ENCODE measurements at places on chromosomes 7 and 10. TPM values are rescaled to one million over a fixed set of nuclear protein-coding genes. Genes with fewer than 3 reads are reported as not detected.

GRCh38 chr7:96188591-96188991, 133.3 kb downstream of the SLC25A13 start:
- no peak for DNase-seq

- DNase-seq: no peak
Measured at GRCh38 chr10:49666054-49666615, 13.3 kb upstream of the C10orf53 start.

- DNase-seq: no peak
Measured at GRCh38 chr7:101020444-101020843, 563 bp downstream of the MUC17 start.

DNA sequence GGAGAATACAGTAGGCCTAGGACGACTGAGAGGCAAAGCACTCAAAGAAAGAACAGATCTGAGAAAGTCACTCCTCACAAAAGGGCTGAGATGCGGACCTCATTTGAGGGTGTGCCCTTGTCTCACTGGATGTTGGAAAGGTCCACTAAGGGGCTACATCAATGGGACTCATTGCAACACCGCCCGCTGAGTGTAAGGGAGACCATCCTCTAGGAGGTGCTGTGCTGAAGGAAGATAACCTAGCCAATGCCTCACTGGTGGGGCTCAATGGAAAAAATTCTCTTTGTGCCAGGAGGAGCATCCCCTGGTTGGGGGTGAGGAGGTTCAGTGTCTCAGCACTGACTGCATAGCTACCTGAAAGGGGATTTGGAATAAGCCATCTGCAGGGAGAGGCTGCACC, 758.7 kb upstream of the CELF2 start:
- DNase-seq: no peak

- no peak for DNase-seq
Measured at GRCh38 chr7:135599471-135599870, 41.8 kb downstream of the NUP205 start.

- no peak for DNase-seq
Measured at GRCh38 chr10:60194421-60194820, 195.3 kb downstream of the ANK3 start.

GRCh38 chr10:34088208-34088794, 726.8 kb downstream of the PARD3 start:
- no peak for DNase-seq

- DNase-seq: no peak
Measured at GRCh38 chr10:102527546-102527945, 23.8 kb downstream of the SUFU start.

- DNase-seq: no peak
Measured at GRCh38 chr10:52232561-52233350, 81.3 kb upstream of the DKK1 start.

GRCh38 chr7:98956937-98957336, 78.6 kb downstream of the TRRAP start:
- DNase-seq: no peak

- no peak for DNase-seq
Measured at GRCh38 chr7:151416941-151417315, 7.1 kb upstream of the WDR86 start.

DNA sequence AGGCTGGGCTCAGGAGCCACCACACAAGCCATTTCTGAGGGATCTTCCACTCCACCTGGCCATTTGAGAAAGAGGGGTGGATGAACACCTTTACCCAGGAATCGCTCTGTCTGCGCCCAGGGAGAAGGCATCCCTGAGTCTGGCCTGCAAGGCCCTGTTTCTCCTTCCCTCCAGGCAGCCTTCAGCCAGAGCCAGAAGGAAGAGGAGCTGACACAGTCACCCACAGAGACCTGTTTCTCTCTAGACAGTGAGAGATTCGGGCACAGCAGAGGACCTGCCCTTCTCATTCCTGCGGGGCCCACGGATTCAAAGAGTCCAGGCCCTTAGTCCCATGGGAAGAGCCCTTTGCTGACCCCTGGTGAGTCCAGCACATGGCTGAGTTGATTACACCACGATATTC, 127.5 kb upstream of the TNS3 start:
- no peak for DNase-seq

DNA sequence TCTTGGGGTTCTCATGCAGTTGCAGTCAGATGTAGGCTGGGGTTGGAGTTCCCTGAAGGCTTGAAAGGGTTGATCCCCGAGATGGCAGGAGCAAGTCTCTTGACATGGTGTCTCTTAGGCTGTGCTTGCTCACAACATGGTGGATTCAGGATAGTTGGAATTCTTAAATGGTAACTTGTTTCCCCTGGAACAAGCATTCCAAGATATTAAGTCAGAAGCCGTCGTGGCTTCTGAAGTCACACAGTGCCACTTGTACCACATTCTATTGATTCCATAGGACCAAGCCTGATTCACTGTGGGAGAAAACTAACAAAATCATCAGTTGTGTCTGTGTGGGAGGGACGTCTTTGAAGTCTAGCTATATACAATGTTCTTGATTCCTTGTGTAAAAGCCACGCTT, 3.5 kb upstream of the SLC35B4 start:
- no peak for DNase-seq

GRCh38 chr10:76717141-76717540, 920.5 kb downstream of the KCNMA1 start:
- DNase-seq: no peak

- no peak for DNase-seq
Measured at GRCh38 chr7:91082852-91083495, 181.3 kb upstream of the FZD1 start.

- DNase-seq: no peak
Measured at GRCh38 chr10:44881649-44882048, 29.5 kb upstream of the TMEM72 start.

GRCh38 chr7:20438694-20439376, 108.1 kb downstream of the ITGB8 start:
- no peak for DNase-seq

- no peak for DNase-seq
Measured at GRCh38 chr7:127863082-127863481, 168.2 kb downstream of the LRRC4 start.

DNA sequence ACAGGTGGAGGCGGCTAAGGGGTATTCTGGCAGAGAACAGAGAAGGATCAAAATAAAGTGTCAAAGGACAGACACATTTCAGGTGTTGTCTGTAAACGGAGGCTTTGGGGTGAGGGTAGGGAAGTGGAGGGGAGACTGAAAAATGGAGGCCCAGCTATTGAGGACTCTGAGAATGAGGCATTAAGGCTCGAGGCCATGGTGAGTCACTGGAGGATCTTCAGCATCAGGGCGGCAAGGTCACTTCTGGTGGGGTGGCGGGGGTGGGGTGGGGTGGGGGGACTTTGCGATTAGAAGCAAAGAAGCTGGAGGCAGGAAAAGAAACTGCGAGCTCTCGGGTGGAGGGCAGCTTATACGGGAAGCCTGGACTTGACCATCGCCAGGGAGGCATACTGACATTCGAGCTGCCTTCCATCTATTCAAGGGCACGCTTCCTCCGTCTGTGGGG, 58.4 kb upstream of the PCGF5 start:
- no peak for DNase-seq

DNA sequence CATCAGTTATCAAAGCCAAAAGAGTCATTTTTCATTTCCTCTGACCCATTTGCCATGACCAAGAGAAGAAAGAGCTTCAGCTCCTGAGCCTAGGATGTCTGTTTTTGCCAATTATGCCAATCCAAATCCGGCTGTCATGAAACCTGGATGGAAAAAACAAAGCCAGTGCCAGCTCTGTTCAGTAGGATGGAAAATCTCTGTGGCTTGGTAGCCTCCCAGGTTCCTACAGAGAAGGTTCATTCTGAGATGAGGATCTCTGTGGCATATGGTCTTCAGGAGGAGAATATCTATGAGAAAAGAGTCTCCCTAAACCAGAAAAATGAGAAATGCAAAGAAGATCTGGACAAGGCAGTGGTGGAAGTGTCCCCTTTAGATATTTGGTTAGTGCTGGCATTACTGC, 475.4 kb downstream of the CNTNAP2 start:
- no peak for DNase-seq

DNA sequence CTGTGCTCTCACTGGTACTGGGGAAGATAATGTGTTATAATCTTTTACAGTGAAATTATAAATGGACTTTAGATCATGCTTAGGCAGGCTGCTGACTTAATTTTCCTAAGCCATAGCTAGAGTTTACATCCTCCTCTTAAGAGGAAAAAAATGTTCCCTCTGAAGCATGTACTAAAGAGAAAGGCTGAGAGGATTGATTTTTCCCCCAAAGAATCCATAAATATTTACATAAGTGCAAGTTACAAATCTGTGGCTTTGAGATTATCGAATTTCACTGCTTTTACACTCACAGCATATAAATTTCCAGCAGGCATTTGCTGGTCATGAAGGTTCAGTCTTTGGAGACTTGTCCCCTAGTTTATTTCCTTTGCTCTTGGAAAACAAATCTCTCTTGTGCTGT, 43.7 kb downstream of the CREB5 start:
- DNase-seq: no peak

- DNase-seq: no peak
Measured at GRCh38 chr7:94067506-94067905, 63.4 kb upstream of the BET1 start.

DNA sequence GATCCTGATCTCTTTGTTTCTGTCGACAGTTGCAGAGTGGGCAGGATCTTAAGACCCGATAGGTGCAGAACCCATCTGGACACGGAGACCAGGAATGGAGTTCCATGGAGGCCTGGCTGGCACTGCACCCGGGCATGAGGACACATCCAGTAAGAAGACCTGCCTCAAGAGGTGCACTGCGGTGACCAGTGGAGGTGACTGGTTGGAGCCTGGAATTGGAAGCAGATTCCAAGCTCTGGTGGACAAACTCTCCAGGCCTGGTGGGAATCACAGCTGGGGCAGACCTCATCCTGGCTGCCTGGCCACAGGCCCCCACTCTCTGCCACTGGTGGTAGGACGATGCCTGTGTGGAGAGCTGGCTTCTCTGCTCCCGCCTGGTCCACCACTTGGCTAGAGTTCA, 31.0 kb downstream of the ZNF775 start:
- DNase-seq: no peak

DNA sequence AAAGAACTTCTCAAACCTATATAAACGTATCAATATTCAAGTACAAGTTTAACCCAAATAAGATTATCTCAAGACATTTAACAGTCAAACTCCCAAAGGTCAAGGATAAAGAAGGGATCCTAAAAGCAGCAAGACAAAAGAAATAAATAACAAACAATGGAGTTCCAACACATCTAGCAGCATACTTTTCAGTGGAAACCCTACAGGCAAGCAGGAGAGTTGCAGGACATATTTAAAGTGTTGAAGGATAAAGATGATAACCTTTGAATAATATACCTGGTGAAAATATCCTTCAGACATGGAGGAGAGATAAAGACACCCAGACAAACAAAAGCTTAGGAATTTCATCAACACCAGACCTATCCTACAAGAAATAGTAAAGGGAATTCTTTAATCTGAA, 82.8 kb downstream of the TES start:
- no peak for DNase-seq

DNA sequence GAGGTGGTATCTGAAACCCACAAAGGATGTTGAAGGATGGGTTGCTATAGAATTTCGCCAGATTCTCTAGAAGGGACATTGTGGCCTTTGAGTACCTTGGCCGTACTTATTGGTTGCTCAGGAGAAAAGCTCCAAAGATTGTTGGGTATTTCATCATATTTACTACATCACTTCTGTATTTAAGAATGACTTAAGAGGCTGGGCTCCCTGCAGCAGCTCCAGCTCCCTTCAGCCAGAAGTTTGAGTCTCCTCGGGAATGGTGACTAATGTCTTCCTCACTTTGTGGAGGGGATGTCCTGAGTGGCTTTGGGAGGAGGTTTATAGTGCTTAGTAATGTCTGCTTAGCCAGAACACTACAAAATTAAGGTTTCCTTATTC, 18.1 kb downstream of the MINDY4 start:
- no peak for DNase-seq

GRCh38 chr10:90592638-90593302, 265.1 kb downstream of the HTR7 start:
- DNase-seq: peak; percentile 13

DNA sequence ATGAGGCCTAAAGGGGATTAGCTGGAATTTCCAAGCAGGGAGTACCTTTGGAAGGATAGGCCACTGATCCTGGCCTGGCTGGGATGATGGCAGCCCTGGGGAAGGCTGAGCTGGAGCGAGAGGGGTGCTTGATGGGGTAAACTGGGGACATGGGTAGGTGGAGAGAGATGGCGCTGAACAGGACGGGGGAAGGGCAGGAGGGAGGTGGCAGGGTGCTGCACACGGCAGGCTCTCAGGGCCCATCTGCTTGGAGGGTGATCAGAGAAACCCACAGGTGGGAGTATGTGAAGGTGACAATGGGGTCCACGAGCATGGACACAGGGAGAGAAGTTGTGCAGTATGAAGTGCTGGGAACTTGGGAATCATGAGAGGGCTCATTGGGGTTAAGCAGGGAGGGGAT, 10.3 kb downstream of the MAT1A start:
- no peak for DNase-seq

DNA sequence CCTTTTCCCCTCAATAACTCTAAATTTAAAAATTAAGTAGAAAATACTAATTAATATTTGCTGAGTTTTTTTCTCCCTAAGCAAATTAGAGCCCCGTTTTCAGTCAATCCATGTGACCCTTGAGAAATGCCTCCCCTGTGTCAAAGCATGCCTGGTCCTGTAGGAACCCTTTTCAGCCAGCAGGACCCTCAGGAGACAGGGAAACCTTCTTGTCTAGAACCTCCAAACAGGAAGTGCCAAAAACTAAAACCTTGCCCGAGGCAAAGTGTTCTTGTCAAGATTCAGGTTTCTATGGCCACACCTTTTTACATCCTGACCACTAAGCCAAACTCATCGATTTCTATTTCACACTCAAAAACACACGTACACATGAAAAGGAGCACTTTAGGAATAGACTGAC, 60.1 kb upstream of the NFE2L3 start:
- DNase-seq: no peak

- DNase-seq: no peak
Measured at GRCh38 chr7:30880941-30881340, 30.7 kb upstream of the AQP1 start.

Gene TDRD1
- total RNA-seq: 0.53 TPM

Gene PSAP
- 424 TPM for total RNA-seq

Gene PUS7
- total RNA-seq: 16.3 TPM

Gene MPP7
- 31.2 TPM for total RNA-seq

Gene CCL26
- total RNA-seq: 1.5 TPM

Gene SEC31B
- total RNA-seq: 7.0 TPM

Gene GTPBP10
- 32.9 TPM for total RNA-seq

Gene NEURL1
- 5.2 TPM for total RNA-seq

Gene ZNF239
- total RNA-seq: 8.1 TPM

Gene SYT15B
- 1.8 TPM for total RNA-seq

Gene CCDC172
- total RNA-seq: not detected

Gene NME8
- total RNA-seq: not detected

Gene ADAP1
- 11.7 TPM for total RNA-seq

Gene CCDC186
- 83.1 TPM for total RNA-seq

Gene IFRD1
- total RNA-seq: 49.0 TPM

Gene C7orf25
- 4.0 TPM for total RNA-seq

Gene PNLIP
- not detected for total RNA-seq

Gene NOS3
- total RNA-seq: 6.0 TPM

Gene TYW1
- 23.6 TPM for total RNA-seq
